ENCODE measurements at places on chromosomes 11 and 22.

GRCh38 chr11:114308689-114309089 lies 12.5 kb downstream of the NNMT start:
- no peak for DNase-seq

- DNase-seq, result peak; percentile 65
Measured at GRCh38 chr11:20668844-20669819, at the start of gene NELL1. TSS of gene NELL1 (plus strand) at chr11:20669586.

- no peak for DNase-seq
Measured at GRCh38 chr11:70220920-70221319, 17.8 kb downstream of the FADD start.

- DNase-seq, result peak; percentile 54
Measured at GRCh38 chr11:65419772-65420481, 2.7 kb upstream of the NEAT1 start.

- DNase-seq, result no peak
Measured at GRCh38 chr11:123479048-123479837, 49.2 kb downstream of the GRAMD1B start.

Measured in nephron progenitor cell (in vitro differentiated cells).